ENCODE measurements at places on chromosomes 7 and 10. TPM values are rescaled to one million over a fixed set of nuclear protein-coding genes. Genes with fewer than 3 reads are reported as not detected.

Gene CDH23
- 1.1 TPM for total RNA-seq

DNA sequence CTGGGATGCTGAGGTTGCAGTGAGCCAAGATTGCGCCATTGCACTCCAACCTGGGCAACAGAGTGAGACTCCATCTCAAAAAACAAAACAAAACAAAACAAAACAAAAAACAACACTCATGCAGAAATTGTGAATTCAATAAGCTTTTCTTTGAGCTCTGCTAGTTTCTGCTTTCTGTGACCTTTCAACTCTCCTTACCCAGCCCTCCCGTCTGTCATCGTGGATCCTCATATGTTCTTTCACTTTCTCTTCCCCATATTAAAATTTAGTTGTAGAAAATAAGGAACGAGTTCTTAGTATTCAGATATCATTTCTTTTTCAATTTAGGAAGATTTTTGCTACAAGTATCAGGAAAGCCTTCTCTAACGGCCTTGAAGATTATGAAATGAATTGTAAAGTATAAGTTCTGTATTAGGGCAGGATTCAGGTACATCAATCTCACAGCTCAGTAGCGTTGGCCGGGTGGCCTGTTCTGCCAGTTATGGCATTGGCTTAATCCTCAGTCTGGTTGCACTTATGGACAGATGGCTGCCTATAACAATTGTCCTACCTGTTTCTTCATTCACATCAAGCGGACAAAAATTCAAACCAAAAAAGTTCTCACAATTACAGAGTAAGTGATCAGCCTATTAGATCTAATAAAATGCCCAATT is 1167.0 kb downstream of the SORCS3 start:
- no peaks in the 10 kb centered on the region for H3K36me3 ChIP-seq
- no peaks in the 10 kb centered on the region for H3K27me3 ChIP-seq
- DNase-seq, result no peak
- H3K27ac ChIP-seq, result no peak overlapping the region
- H3K4me3 ChIP-seq, result no peak overlapping the region
- H3K4me1 ChIP-seq, result no peaks in the 10 kb centered on the region

DNA sequence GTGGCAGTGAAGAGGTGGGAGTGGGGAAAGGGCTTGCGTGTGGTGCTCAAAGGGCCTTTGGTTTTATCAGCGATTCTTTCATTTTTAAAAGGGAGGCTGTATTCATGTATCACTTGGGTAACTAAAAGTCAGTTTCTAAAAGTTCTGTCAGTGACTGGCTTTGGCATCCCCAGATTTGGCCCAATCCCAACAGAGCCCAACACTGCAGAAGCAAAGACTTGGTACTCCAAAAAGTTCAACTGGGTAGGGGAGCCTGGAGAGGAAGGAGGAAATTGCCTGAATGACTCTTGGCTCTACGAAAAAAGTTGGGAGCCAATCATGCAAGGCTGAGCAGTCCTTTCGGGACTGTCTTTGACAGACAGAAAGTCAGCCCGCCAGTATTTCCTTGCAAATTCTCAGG is 54.5 kb upstream of the COL13A1 start:
- H3K27me3 ChIP-seq, result no peaks in the 10 kb centered on the region
- H3K36me3 ChIP-seq, result no peaks in the 10 kb centered on the region
- H3K4me1 ChIP-seq, result no peaks in the 10 kb centered on the region
- DNase-seq, result no peak
- H3K27ac ChIP-seq, result no peak overlapping the region
- H3K4me3 ChIP-seq, result no peak overlapping the region

GRCh38 chr7:155829796-155830470 is 17.7 kb upstream of the SHH start:
- H3K4me3 ChIP-seq, result no peak overlapping the region
- no peaks in the 10 kb centered on the region for H3K36me3 ChIP-seq
- no peak for DNase-seq

DNA sequence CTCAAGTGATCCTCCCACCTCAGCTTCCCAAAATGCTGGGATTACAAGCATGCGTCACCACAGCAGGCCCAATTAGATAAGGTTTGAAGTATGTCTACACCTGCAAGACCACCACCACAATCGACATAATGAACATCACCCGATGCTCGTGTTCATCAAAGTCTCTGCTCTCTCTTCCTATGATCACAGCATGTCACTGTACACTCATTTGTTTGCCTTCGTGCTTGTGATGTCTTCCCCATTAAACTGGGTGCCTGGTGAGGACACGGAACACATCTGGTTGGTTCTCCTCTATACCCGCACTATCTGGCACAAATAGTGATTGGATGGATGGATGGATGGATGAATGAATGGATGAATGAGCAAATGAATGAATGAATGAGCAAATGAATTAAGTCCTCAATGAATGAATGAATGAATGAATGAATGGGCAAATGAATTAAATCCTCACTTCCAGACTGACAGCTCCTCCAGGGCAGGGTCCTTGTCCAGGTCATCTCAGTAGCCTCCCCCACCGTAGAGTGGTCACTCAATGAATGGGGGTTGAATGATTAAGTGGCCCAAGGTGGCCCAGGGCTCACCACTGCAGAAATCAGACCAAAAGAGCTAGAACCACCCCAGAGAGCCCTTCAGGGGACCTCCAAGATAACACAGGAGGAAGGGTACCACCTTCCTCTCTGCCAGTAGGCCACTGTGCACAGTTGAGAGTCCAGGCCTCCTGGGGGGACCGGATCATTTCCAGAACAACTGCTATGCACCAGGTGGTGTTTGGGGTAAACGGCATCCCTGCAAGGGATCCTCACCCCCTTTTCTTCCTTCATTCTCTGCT is 101.9 kb upstream of the TNRC18 start:
- H3K4me1 ChIP-seq, result no peaks in the 10 kb centered on the region
- peak overlapping the region; percentile 99 for H3K4me3 ChIP-seq
- H3K27me3 ChIP-seq, result no peaks in the 10 kb centered on the region
- peaks cover 62% of the 10 kb centered on the region for H3K36me3 ChIP-seq

- no peaks in the 10 kb centered on the region for H3K27me3 ChIP-seq
- DNase-seq, result no peak
- H3K36me3 ChIP-seq, result no peaks in the 10 kb centered on the region
- H3K4me1 ChIP-seq, result no peaks in the 10 kb centered on the region
- H3K4me3 ChIP-seq, result no peak overlapping the region
- no peak overlapping the region for H3K27ac ChIP-seq
These were observed 53.1 kb upstream of the NPS start for GRCh38 chr10:127496035-127496434.

- no peak overlapping the region for H3K27ac ChIP-seq
- no peaks in the 10 kb centered on the region for H3K4me1 ChIP-seq
- no peaks in the 10 kb centered on the region for H3K36me3 ChIP-seq
- H3K4me3 ChIP-seq, result no peak overlapping the region
These were observed 150.6 kb upstream of the TMEM72 start for GRCh38 chr10:44760513-44760912.

Gene TAS2R3
- total RNA-seq, result 0.88 TPM

- no peaks in the 10 kb centered on the region for H3K27me3 ChIP-seq
- no peak for DNase-seq
- no peaks in the 10 kb centered on the region for H3K36me3 ChIP-seq
These were observed 82.4 kb downstream of the SGMS1 start for GRCh38 chr10:50541317-50541716.

DNA sequence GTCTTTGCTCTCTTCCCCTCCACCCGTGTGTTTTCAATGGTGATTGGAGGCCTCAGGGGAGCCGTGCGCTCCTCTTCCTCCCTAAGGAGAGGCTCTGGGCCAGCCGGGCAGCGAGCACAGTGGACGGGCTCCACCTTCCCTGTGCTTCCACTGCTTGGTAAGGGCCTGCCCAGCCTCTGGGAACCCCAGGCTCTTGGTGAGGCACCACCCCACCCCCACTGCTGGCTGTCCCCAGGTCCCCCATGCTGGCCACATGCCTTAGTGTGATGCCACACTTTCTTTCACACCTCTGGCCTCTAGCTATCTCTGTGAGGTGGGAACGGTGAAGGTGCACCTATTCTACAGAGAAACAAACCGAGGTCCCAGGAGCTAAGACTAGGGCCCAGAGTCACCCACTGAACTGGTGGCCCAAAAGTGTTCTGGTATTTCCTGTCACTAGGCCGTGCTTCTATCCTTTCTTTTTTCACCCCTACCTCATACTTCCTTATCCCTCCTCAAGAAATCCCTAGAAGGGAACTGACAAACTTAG is 53.3 kb downstream of the UNC5B start:
- peaks cover 3% of the 10 kb centered on the region for H3K4me1 ChIP-seq
- DNase-seq, result no peak
- H3K27ac ChIP-seq, result no peak overlapping the region
- H3K36me3 ChIP-seq, result no peaks in the 10 kb centered on the region
- no peak overlapping the region for H3K4me3 ChIP-seq

DNA sequence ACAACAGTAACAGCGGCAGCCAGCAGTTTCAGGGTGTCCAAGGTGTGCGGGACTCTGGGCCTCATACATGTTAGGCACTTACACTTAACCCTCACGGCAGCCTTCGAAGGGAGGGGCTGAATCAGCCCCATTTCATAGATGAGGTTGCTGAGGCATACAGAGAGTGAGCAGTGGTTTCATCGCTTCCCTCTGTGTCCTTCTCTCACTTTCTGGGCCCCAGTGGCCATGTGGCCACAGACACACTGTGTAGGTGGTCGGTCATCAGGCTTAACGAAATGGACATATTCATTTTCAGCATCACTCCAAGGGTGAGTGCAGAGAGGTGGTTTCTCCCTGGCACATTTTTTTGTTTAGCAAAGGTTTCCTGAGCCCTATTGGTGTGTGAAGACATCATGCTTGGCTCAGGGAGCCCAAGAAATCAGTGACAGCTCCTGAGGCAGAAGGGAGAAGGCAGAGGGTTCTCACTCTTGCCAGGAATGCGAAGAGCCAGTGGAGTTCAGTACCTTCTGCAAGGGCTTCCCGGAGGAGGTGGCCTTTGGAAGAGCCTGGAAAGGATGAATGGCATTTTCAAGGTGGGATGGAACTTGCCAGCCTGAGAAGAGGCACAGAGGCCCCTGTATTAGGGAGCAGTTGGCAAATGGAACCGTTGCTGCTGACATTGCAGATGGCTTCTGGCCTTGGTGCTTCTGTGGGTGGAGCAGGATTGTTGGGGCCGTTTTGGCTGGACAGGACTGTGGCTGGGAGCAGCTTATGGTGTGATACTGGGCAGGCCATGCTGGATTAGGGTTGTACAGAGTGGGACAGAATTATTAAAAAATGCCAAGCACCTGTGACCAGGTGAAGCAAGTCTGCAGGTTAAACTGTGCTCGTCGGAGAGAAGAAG is 61.7 kb upstream of the PPIF start:
- H3K27ac ChIP-seq, result no peak overlapping the region
- no peaks in the 10 kb centered on the region for H3K4me1 ChIP-seq
- no peak overlapping the region for H3K4me3 ChIP-seq

DNA sequence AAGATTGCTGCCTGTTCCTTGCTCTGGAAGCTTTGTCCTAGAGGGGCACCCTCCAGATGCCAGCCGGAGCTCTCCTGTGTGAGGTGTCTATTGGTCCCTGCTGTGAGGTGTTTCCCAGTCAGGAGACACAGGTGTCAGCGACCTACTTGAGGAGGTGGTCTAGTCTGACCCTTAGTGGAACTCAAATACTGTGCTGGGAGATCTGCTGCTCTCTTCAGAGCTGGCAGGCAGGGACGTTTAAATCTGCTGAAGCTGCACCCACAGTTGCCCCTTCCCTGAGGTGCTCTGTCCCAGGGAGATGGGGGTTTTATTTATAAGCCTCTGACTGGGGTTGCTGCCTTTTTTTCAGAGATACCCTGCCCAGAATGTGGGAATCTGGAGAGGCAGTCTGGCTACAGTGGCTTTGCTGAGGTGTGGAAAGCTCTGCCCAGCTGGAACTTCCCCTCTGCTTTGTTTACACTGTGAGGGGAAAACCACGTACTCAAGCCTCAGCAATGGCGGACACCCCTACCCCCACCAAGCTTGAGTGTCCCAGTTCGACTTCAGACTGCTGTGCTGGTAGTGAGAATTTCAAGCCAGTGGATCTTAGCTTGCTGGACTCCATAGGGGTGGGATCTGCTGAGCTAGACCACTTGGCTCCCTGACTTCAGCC is 119.2 kb downstream of the PPP1R9A start:
- H3K27me3 ChIP-seq, result no peaks in the 10 kb centered on the region
- no peak for DNase-seq
- H3K27ac ChIP-seq, result no peak overlapping the region
- H3K36me3 ChIP-seq, result peaks cover 32% of the 10 kb centered on the region
- no peak overlapping the region for H3K4me3 ChIP-seq

DNA sequence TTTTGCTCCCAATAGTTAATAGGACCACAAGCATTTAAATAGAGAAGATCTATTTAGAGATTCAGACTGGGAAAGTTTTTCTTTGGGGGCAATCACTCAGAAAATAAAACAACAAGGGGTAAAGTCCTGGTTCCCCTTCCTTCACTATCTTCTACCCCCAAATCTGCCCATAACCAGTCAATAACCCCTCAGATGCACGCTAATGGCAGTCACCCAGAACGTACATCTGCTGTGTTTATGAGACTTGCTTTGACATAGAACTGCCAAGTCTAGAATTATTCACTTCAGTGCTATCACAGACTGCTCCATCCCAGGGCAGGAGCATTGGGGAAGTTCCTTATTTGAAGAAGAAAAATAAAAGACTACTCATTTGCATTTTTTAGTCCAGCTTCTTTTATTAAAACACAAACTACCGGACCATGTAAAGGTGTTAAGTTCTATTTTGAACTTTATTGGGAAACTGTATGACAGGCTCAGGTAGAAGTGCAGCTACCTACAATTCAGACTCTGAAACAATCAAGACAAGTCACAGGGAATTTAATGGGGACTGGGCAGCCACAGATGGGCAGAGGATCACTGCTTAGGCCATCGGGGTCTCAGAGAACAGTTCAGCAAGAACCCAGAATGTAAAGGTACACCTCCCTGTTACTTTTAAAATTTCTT is 38.4 kb downstream of the ANK3 start:
- H3K27ac ChIP-seq, result no peak overlapping the region
- H3K36me3 ChIP-seq, result no peaks in the 10 kb centered on the region
- DNase-seq, result no peak
- no peaks in the 10 kb centered on the region for H3K27me3 ChIP-seq

DNA sequence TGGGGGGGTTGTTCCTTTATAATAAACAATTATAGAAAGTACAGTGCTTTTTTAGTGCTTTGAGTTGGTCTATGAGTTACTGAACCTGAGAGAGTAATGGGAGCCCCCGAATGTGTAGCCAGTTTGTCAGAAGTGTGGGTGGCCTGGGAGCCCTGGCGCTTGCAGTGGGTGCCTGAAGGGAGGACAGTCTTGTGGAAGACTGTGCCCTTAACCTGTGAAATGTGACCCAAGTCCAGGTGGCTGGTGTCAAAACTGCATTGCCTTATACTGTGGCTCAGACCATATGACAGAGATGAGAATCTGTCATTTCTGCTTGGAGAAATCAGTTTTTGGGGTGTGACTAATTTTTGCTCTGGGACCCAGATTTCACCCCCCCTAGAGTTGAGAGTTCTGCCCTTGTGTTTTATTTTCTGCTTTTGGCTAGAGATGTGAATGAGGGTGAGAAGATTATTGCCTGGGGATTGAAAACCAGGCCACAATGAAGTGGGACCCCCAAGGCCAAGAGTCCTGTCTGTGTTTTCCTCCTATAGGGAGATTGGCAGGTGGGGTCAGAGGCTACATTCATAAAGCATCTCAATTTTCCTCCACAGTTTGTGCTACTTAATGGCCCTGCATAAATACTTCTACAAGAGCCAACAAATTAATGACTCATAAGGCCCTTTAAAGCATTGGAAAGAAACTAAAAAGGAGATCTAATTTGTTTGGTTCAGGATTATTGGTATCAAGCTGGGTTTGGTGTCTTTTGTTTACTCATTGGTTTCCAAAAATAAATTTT is 24.1 kb upstream of the CARD11 start:
- DNase-seq, result no peak
- H3K4me1 ChIP-seq, result no peaks in the 10 kb centered on the region
- H3K27me3 ChIP-seq, result no peaks in the 10 kb centered on the region
- no peak overlapping the region for H3K27ac ChIP-seq
- H3K4me3 ChIP-seq, result no peak overlapping the region

Measured in H9 (cell line).